ENCODE measurements at places on chromosomes 1 and 21.

GRCh38 chr1:240293706-240294105 lies 202.0 kb downstream of the FMN2 start:
- DNase-seq = no peak

DNA sequence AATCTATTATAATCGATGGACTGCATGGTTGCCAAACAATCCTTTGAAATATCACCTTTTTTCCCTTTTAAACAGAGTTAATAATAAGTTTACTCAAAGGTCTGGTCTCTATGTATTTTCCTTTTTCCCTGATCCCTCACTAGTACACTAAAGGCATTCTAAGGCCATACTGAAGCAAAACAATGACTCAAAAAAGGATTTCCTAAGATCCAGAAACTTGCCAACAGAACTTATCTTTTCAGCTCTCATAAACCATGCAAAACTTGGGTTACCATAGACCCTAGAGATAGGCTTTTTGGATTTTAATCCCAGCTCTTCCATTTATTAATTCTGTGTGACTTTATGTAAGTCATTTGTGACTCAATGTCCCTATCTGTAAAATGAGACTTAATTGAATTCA lies 77.1 kb downstream of the IFI44 start:
- DNase-seq = no peak

DNA sequence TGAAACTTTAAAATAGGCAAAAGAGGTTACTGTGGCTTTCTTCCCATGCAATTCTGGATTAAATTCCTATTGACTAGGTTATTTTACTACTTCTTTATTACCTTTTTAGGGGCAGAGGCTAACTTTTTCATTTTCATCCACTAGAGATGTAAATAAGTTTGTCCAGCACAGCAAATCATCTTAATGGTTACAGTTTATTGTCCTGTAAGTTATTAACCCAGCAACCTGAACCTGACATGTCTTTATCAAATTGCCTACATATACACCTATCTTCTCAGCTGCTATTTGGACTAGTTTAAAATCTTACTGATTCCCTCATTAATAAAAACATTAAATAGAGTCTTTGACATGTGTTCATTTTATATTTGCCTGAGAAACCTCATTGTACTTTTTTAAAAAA lies 6.9 kb upstream of the SCYL3 start:
- DNase-seq = no peak

- no peak for DNase-seq
These were observed 77.5 kb downstream of the TPR start for GRCh38 chr1:186297439-186298045.

DNA sequence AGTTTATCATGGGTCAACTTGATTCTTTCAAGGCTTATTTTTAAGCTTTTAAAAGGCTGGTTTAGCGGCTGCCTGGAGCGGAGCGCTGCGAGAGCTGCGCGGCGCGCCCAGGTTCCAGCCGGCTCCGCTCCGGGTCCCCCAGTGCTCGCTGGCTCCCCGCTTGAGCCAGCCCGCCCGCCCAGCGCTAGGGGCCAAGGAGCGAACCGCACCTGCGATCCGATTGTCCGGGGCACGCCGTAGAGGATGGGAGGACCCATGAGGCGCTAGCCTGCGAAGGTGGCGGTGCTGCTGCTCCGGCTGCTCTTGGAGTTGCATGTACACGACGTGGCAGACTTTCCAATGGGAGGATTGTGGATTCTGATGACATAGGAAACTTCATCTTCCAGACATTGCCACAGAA lies 9.9 kb upstream of the CFHR4 start:
- DNase-seq = no peak

GRCh38 chr1:22117238-22117637 lies 25.7 kb downstream of the WNT4 start:
- no peak for DNase-seq

DNA sequence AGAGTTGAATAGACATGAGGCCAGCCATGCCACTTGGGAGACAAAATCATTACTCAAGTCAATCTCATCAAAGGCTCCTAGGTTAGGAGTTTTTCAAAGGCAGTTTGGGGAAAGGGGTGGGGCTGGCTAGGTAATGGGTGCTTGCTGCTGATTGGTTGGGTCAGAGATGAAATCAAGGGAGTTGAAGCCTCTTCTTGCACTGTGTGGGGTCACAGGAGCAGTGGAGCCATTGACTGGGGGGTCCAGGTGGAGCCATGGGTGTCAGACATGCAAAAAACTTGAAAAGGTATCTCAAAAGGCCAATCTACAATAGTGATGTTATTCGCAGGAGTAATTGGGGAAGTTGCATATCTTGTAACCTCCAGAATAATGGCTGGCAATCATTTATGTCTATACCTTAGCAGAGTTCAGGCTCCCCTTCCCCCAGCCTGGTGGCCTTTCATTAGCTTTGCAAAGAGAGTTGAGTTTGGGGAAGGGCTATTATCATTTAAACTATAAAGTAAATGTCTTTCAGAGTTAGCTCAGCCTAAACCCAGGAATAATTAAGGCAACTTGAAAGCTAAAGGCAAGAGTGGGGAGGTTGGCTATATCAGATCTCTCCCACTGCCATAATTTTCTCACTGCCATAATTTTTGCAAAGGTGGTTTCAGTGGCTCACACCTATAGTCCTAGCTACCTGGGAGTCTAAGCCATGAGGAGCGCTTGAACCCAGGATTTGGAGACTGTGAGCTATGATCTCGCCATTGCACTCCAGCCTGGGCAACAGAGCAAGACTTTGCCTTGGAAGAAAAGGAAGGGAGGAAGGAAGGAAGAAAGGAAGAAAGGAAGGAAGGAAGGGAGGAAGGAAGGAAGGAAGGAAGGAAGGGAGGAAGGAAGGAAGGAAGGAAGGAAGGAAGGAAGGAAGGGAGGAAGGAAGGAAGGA lies 7.8 kb upstream of the PINK1 start:
- no peak for DNase-seq

- no peak for DNase-seq
These were observed 15.6 kb upstream of the SRP9 start for GRCh38 chr1:225762002-225762441.

GRCh38 chr1:229298887-229299503 lies 28.1 kb downstream of the RAB4A start:
- no peak for DNase-seq

DNA sequence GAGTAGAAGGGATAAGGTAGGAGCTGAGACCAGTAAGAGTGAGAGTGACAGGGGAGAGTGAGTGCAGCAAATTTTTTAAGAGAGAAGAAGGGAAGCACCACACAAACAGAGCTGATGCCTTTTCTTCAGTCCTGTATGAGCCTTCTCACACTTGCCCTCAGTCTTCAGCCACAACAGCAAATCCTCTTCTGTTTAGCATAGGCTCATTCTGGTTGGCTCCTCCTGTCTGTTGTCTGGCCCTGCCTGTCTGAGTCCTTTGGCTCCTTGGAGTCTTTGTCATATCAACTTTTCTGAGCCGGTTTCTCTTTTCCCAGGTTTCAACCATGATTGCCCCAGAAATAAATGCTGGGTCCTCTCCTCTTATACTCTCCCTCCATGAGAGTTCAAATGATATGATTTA lies 12.7 kb upstream of the CASQ1 start:
- DNase-seq = no peak

- DNase-seq = no peak
These were observed 37.4 kb downstream of the PTPRC start for GRCh38 chr1:198676253-198676652.

- DNase-seq = peak; percentile 3
These were observed 188.6 kb downstream of the FCRL5 start for GRCh38 chr1:157363660-157364140.

DNA sequence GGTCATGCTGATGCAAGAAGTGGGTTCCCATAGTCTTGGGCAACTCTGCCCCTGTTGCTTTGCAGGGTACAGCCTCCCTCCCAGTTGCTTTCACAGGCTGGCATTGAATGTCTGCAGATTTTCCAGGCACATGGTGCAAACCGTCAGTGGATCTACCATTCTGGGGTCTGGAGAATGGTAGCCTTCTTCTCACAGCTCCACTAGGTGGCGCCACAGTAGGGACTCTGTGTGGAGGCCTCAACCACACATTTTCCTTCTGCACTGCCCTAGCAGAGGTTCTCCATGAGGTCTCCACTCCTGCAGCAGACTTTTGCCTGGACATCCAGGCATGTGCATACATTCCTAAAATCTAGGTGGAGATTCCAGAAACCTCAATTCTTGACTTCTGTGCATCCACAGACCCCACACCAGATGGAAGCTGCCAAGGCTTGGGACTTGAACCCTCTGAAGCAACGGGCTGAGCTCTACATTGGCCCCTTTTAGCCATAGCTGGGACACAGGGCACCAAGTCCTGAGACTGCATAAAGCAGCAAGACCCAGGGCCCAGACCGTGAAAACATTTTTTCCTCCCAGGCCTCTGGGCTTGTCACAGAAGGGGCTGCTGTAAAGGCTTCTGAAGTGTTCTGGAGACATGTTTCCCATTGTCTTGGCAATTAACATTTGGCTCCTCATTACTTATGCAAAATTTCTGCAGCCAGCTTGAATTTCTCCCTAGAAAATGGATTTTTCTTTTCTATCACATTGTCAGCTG lies 466.2 kb upstream of the PBX1 start:
- no peak for DNase-seq

GRCh38 chr1:101664726-101665125 lies 332.0 kb downstream of the OLFM3 start:
- DNase-seq = no peak

GRCh38 chr1:27136998-27137542 lies 17.9 kb downstream of the SLC9A1 start:
- DNase-seq = no peak

DNA sequence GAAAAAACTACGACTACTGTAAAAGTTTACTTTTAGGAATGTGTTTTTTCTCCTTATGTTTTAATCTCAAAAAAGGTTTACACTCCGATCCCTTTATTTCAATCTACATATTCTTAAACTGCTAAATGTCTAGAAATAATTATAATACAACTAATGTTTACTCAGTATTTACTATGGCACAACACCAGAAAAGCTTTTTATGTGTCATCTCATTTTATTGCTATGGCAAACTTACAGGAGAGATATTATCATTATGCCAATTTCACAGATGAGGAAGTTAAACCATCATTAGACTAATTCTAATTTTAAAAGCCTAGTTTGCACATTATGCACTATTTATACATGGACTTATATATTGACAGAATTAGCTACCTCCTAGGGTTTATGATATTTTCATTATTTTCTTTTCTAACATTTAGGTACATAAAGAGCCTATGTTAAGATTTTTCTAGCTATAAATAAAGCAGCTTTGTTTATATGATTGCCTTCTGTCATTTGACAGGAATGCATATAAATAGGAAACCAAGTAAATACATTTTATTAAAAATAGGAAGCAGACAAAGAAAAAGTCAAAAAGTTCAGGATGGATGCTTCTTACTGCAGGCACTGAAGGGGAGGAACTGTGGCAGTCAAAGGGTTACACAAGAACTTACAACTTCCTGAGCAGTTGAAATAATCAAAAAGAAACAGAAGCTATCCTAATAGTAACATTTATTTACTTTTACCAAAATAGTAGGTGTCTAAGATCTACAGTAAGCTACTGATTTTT lies 442.4 kb downstream of the LTN1 start:
- DNase-seq = no peak

DNA sequence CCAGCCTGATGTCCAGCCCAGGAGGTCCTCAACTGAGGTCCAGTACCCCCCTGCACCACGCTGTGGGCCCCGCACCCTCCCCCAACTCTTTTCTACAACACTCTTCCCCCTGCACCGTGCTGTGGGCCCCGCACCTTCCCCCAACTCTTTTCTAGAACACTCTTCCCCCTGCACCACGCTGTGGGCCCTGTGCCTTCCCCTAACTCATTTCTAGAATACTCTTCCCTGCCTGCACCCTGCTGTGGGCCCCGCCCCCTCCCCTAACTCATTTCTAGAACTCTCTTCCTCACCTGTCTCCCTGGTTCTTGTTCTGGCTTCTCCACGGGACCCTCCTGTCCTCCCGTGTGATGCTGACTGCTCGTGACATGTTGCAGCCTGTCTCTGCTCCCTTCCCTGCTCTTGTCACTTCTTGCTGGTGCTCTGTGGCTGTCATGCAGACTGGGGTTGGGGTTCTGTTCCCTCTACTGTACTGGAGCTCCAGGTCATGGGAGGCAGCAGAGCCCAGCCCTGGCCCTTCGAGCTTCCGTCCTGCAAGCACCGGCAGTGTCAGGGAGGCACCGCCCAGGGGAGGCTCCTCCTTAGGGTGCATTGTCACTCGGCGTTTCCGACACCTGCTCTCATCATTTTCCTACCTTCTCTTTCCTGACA lies 160.1 kb upstream of the COL6A1 start:
- DNase-seq = no peak

DNA sequence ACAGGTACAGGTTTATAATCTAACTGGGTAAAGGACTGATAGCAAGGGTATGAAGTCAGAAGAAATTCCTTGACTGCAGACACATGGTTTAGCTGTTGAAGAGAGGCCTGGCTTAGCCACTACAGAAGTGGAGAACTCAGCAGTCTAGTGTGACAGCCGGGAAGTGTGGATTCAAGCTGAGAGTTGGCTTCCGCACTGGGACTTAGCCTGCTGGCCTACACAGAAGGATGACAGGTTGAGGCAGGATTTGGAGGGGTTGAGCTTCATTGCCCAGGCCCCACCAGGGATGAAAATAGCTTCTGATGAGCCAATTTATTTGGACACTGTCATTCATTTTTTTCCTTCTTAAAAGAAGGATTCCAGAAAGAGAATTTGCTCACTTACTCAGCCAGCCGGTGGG lies 284.4 kb downstream of the PCP4 start:
- DNase-seq = no peak

- DNase-seq = no peak
These were observed 171.6 kb upstream of the KAZN start for GRCh38 chr1:14426854-14427253.

DNA sequence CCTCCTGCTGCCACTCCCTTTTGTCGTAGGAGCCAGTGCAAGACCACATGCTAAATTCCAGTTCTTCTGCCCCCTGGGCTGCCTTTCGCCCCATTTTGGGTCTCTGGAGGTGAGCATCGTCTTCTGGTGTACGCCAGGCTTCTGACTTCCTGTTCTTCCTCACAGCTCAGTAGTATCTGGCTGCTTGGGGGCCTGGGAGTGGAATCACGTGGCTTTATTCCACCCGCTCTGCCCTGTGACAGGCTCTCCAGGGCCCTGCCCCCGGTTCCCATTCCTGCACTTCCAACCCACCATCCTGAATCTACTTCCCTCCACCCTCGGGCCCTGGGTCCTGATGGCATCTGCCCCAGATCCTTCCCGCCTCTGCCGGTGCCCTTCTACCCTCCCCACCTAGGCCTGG lies 3.6 kb downstream of the NFASC start:
- DNase-seq = no peak

DNA sequence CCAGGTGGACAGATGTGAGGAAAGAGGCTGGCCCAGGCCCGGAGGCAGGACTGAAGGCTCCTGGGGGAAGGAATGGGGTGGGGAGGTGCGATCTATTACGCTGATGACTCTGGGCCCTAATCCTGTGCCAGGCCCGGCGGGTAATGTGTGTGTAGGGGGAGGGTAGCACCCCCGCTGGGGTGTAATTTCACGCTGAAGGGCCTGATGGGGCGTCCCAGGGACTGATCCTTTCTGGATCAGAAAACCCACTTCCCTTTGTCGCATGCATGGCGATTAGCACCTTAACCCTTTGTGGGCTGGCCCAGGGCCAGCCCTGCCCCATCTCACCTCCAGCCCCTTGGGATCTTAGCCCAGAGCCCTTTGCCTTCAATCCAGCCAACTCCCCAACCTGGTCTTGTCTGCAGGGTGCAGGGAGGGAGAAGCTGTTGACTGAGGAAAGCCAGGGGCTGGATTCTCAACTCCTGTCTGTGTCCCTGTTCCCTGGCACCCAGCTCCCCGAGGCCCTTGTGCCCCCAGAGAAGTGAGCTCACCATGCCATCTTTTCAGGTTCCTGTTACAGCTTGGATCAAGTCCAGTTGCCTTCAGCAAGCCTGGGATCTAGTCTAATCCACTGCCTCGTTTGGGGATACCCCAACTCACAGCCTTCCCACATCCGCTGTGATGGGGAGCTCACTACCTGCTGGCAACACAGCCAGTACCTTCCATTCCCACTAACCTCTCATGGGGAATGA lies 26.0 kb downstream of the KNCN start:
- no peak for DNase-seq

Data from fibroblast of skin of left quadriceps (primary cell).